Left cardiac atrium (tissue), 4 donors: ENCODE measurements at places on chromosomes 12 and 14.

DNA sequence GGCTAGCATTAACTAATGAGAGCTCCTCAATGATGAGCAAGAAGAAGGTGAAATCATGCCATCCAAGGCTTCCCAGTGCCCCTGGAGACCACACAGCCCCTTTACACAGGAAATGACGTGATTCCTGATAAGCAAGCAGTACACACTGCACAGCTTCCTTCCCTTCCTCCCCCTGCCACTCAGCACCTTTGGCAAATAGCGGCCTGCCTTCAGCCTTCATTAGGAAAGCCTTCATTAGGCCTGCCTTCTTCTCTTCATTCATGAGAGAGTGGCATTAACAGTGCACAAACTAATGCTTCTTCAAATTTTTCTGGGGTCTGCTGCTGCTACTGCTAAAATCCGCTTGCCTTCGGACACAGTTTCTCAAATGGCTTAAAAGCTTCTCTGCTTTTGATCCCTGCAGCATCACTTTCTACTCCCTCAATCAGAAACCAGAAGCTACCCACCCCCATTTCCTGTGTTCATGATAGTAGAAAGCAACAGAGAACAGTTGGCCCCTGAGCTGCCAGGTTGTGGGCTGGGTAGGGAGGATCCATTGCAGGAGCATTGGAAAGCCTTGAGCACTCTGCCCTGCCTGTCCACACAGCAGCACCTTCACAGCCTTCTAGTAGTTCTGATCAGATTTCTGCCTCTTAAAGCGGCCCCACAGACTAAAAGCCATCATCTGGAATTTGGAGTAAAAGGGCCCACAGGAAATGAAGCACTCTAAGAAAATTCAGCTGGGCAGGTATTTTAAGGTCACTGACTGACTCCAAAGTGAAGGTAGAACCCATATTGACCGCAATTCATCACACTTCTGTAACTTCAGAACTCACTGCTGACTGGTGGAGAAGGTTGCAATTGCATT is 103.8 kb upstream of the ETV6 start:
- DNase-seq, result no peak

GRCh38 chr12:39372929-39373328 is 70.0 kb downstream of the KIF21A start:
- DNase-seq, result no peak

GRCh38 chr14:93369713-93370266 is 22.8 kb downstream of the COX8C start:
- no peak for DNase-seq

- DNase-seq, result no peak
These were observed 60.7 kb downstream of the CCNK start for GRCh38 chr14:99541677-99542470.

GRCh38 chr14:95889236-95889979 is 12.8 kb downstream of the TUNAR start:
- no peak for DNase-seq

- DNase-seq, result no peak
These were observed 225.4 kb upstream of the PDE3A start for GRCh38 chr12:20142956-20143355.

GRCh38 chr12:62604871-62605270 is 138.2 kb downstream of the MON2 start:
- DNase-seq, result no peak

DNA sequence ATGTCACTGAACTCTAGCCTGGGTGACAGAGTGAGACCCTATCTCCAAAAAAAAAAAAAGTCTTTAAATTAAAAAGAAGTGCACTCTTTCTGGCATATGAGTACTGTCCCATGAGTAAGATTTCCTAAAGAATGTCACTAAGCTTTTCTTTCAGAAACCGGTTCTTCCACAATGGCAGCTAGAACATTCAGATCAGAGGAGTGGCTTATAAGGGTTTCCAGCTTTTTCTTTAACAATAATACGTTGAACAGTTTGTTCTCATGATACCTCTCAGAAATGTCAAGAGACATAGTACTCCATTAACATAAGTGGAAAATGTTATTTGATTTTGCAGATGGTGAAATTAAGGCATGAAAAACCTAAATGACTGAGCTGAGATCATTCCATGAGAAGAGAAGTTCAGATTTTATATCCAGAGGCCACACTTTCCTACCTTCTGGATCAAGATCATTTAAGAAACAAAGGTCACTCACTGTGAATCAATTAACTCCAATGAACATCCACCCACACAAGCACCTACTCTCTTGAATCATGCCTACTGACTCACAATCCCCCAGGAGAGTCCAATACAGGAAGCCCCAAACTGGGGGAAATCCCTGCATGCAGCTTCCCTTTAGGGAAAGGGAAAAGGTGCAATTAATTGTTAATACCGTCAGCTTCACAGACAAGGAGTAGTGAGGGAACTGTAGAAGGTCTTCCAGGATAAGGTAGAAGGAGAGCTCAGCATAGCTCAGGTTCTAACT is 86.9 kb downstream of the SPTSSA start:
- no peak for DNase-seq

DNA sequence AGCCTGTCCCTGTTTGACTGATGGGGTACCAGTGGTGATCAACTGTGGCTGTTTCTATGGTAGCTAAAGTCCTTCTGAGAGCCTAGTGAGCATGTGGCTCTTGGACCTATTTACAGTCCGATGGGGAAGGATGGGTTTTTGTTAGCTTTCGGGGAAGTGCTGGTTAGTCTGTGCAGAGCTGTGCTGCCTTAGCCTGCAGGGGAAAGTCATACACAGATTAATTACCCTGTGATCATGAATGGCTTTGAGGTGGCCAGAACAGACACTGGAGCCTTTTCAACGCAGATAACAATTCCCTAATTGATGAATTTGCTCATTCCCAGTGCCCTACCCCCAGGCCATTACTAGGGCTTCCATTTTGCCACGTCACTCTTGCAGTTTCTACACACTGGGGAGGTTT is 99.7 kb downstream of the WSCD2 start:
- DNase-seq, result no peak

DNA sequence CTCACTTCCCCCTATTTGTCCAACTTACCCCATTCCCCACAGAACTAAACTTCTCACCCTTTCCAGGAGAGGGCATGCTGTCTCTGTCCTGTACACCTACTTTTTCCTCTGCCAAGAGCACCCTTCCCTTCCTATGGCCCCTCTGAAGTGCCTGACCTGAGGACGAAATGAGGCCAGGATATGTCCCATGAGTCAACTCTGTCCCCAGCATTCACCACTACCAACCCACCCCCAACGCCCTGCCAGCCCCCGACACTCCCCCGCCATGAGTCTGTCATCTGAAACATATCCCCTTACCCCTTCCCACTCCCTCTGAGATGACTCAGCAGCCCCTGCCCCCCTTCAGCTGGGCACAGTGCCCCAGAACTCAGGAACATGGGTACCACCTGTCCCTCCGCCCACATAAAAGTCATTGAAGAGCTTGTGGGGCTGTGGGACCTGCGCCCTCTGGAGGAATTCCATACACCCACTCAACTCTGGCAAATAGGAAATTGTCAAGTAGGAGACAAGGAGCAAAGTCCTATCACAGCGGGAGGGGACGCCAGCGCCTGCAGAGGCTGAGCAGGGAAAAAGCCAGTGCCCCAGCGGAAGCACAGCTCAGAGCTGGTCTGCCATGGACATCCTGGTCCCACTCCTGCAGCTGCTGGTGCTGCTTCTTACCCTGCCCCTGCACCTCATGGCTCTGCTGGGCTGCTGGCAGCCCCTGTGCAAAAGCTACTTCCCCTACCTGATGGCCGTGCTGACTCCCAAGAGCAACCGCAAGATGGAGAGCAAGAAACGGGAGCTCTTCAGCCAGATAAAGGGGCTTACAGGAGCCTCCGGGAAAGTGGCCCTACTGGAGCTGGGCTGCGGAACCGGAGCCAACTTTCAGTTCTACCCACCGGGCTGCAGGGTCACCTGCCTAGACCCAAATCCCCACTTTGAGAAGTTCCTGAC is 26.3 kb downstream of the ITGA7 start:
- DNase-seq, result peak; percentile 71

GRCh38 chr12:130838284-130838950 is 633 bp downstream of the STX2 start:
- peak; percentile 41 for DNase-seq

- no peak for DNase-seq
These were observed 228.0 kb upstream of the RGS6 start for GRCh38 chr14:71704210-71704609.

DNA sequence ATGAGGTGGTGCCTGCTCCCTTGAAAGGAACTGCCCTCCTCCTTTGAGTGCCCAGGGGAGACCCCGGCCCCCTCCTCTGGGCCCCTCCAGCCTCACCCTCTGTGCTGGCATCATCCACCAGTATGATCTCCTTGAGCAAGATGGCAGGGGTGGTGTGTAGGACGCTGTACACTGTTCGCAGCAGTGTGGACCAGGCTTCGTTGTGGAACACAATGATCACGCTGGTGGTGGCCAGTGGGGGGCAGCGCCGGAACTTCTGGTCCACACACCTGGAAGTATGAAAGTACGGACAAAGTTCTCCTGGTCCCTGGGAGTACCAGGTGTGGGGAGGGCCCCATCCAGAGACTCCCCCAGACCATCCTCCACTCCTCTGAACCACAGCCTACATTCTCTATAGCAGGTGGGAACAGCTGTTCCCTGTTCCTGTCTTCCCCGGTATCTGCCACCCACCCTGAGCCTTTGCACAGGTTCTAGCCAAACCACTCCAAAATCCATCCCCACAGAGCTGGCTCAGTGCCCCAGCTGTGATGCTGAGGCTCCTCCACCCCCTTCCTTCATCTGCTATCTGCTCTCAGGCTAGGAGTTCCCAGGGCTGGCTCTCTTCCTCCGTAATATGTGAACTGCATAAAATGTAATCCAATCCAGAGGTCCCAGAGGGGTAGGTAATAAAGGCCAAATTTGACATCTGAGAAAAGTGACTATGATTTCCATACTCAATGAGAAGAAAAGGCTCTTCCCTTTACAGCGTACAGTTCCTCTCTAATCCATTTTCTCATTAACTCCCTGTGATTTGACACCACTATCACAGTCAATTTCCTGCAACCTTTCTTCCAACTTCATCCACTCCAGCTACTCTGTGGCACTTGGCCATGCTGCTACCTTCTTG is 13.9 kb downstream of the GALNT6 start:
- no peak for DNase-seq

DNA sequence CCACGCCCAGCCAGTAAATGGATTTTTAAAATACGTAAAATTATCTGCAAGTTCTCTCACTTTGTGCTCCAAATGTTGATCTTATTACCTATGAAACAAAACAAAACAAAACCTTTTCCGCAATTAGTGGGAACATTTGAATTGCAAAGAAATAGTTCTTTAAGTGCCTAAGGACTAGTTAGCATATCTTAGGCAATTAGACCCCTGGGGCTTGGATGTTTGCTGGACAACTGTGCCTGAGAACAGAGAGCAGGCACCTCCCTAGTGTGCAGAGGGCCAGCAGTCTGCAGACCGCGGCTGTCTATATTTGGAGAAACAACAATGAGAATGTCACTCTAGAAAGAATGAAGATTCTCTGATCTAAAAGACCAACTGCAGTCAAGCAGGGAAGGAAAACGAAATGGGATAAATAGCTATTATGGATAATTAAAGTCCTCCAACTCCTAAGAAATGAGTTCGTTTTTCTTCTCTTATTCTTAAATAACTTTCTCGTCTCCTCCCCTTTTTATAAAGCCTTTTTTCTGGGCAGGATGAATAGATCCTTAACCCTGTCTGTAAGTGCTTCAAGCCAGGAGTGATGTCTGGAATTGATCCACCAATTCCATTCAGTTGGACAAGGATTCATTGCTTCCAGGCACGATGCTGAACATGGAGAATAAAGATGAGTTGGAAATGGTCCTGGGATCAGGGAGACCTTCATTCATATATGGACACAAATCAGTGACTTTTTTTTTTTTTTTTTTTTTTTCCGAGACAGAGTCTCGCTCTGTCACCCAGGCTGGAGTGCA is 16.2 kb downstream of the SLC17A8 start:
- no peak for DNase-seq

GRCh38 chr12:66144791-66145754 is 14.5 kb upstream of the LLPH start:
- DNase-seq, result peak; percentile 51

- DNase-seq, result no peak
These were observed 38.4 kb downstream of the PARP11 start for GRCh38 chr12:3834774-3835173.

DNA sequence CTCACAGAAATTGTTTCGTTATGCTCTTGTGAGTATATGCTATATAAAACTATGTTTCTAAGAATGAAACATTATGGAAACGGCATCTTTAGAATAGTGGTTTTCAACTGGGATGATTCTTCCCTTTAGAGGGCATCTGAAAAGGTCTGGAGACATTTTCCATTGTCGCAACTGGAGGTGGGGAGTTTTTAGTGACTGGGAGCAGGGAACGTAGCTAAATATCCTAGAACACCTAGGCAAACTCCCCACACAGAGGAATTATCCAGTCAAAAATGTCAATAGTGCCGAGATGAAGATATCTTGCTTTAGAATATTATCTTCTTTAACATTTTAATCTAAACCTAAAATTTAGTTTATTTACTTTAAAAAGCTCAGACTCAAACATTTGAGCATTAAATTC is 486.1 kb upstream of the FOXG1 start:
- no peak for DNase-seq

DNA sequence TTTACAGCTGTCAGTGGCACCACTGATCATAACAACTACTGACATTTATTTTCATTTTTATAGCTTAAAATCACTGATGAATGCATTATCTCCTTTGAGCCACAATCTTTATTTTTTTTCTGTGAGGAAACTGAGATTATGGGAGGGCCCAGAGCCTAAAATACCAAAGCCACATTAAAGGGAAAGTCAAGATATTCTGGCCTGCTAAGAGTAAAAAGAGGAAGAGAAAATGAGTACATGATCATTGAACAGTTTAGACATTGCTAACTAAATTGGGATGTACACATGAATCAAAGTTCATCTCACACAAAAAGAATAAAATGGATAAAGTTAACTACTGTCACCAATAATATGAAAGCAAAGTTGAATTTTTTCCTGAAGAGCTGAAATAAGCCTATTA is 170.5 kb upstream of the GARIN2 start:
- DNase-seq, result no peak

GRCh38 chr14:100422556-100423316 is 99.6 kb downstream of the SLC25A47 start:
- DNase-seq, result no peak

DNA sequence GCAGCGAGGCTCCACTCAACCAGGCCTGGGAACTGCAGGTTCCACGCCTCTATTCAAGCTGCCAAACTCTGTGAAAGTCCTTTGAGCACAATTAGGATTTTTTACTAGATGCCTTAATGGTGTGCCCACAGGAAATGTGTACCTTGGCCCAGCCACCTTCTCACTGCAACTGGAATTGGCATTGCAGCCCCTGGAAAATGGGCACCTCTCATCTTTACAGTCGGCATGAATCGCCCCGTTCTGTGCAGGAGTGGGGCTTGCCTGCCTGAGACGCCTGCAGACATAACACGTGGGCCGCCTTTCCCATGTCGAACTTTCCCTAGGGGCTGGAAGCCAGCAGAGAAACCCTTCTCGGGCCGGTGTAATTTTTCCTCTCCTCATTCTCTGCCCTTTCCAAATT is 42.0 kb upstream of the ELK3 start:
- no peak for DNase-seq

DNA sequence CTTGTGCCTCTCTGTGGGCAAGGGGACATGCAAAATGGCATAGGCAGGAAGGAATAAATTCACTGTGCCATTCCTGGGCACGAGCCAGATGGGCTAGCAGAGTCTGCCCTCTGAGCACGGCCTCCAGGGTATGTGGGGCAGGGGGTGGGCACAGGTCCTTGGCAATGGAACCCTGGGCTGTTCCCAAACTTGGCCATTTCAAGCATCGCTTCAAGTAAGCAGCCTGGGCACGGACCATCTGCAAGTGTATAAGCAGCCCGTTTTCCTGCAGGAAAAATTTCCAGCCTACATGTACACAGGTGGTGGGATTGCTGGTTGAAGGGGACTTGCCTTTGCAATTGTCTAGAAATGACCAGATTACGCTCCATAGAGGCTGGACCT is 40.3 kb downstream of the CCDC85C start:
- DNase-seq, result no peak

- no peak for DNase-seq
These were observed 1051.3 kb downstream of the VRK1 start for GRCh38 chr14:97848317-97848980.
